Subcutaneous preadipocyte (primary cell): ENCODE measurements at places on chromosomes 11 and 22. TPM values are rescaled to one million over a fixed set of nuclear protein-coding genes. Genes with fewer than 3 reads are reported as not detected.

Gene SCGB1D2
- total RNA-seq = not detected in 2 replicates

Gene NR1H3
- total RNA-seq = 53.3 and 88.2 TPM in 2 replicates

Gene SNX32
- 1.2 and 2.9 TPM in 2 replicates for total RNA-seq

Gene NPAS4
- total RNA-seq = not detected in 2 replicates

Gene VSIG10L2
- total RNA-seq = not detected in 2 replicates

Gene NRXN2
- total RNA-seq = 9.2 and 17.2 TPM in 2 replicates

Gene NXPE4
- not detected in 2 replicates for total RNA-seq

Gene GGTLC3
- not detected in 2 replicates for total RNA-seq

Gene CARD18
- total RNA-seq = not detected in 2 replicates

Gene IFTAP
- 15.4 and 18.0 TPM in 2 replicates for total RNA-seq

Gene ZNHIT2
- 12.9 and 13.1 TPM in 2 replicates for total RNA-seq

Gene IL10RA
- total RNA-seq = 0.37 TPM in 1 of 2 replicates, not detected in the other

Gene OR52R1
- not detected in 2 replicates for total RNA-seq

Gene NLRP14
- total RNA-seq = under 0.01 and 0.20 TPM in 2 replicates

Gene C22orf23
- total RNA-seq = 0.37 and 0.98 TPM in 2 replicates

Gene AQP11
- 0.59 and 1.1 TPM in 2 replicates for total RNA-seq

Gene SERHL2
- total RNA-seq = 4.5 and 5.1 TPM in 2 replicates

Gene DRICH1
- total RNA-seq = under 0.01 TPM in 1 of 2 replicates, not detected in the other

Gene NCF4
- not detected in 2 replicates for total RNA-seq

Gene BIK
- total RNA-seq = under 0.01 TPM in 1 of 2 replicates, not detected in the other

Gene PRG3
- not detected in 2 replicates for total RNA-seq

Gene TPP1
- 56.7 and 93.3 TPM in 2 replicates for total RNA-seq

Gene APOL5
- under 0.01 TPM in 1 of 2 replicates, not detected in the other for total RNA-seq

Gene PANX2
- under 0.01 and 0.37 TPM in 2 replicates for total RNA-seq

Gene DDI1
- not detected in 2 replicates for total RNA-seq

Gene JAML
- not detected in 2 replicates for total RNA-seq

Gene WBP2NL
- 0.37 TPM in 1 of 2 replicates, not detected in the other for total RNA-seq

Gene SCGB1C1
- total RNA-seq = not detected in 2 replicates
